IMR-90 (cell line): ENCODE measurements at places on chromosomes 16 and 17. TPM values are rescaled to one million over a fixed set of nuclear protein-coding genes. Genes with fewer than 3 reads are reported as not detected.

Gene MAF
- under 0.01 TPM in 2 replicates for total RNA-seq

- no peak for DNase-seq
Observed at GRCh38 chr16:4935241-4935855, 1.6 kb downstream of the PPL start.

DNA sequence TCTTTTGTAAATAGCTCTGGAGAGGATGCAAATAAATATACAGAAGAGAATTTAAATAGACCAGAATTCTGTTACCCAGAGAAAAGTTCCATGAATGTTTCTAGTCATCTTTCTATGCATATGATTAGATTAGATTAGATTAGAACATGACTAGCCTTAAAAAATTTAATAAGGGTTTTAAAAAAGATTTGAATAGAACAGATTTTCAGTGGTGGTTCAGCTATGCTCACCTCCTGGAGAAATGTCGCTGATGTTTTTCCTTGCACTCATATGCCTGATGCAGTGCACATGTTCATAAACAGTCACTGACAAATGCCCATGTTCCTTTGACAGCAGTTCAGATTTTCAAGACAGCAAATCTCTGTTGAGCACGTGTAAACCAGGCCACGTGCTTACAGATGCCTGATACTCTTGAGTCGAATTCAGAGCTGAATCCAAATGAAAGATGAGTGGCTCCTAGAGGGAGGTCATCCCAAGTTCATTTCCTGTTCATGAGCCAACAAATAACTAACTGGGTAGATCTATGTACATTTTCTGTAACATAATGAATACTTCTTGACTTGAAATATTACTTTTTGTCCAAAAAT, 19.9 kb upstream of the RAB11FIP4 start:
- DNase-seq, result peak; percentile 73

- no peak for DNase-seq
Observed at GRCh38 chr16:88010968-88011483, 59.8 kb downstream of the BANP start.

Gene CFAP52
- not detected in 2 replicates for total RNA-seq

DNA sequence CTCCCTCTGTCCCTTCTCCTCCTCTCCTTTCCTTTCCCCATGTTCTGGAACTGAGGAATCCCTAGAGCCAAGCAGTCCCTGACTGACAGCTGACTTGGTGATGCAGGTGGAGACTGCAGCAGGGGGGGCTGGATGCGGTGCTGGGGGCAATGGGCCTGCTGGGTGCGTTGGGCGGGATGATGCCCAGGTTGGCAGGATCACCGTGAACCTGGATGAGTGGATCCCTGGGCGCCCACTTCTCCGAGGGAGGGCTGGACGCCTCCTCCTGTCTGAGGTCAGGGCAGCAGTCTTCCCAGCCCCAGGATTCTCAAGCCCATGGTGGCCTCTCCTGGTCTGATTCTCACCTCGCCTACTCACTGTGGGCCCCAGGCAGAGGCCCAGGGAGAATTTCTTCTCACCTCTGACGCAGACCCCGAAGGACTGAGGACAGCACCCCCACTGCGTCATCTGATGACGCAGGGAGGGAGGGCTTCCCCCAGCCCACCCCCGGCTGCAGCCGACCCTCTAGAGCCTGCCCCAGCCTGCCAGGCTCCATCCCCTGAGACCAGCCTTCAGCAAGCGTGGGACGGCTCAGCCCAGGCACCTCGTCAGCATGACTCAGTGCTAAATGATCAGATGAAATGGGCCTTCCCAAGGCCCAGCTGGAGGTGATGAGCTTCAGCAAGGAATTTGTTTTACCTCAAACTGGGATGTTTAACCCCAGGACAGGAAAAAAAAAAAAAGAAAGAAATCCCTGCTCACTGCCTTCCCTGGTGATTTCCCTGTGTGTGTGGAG, 188.0 kb upstream of the TNRC6C start:
- DNase-seq, result peak; percentile 79

Gene CPNE2
- total RNA-seq, result 9.2 and 15.4 TPM in 2 replicates

Gene AIPL1
- not detected in 2 replicates for total RNA-seq

Gene KRTAP1-5
- 33.1 and 34.8 TPM in 2 replicates for total RNA-seq

GRCh38 chr17:76394166-76394565, 9.8 kb downstream of the SPHK1 start:
- DNase-seq, result no peak

- no peak for DNase-seq
Observed at GRCh38 chr16:4936181-4936990, 562 bp downstream of the PPL start.
